ENCODE measurements at places on chromosomes 13 and 19.

- no peak for DNase-seq
These were observed 28.4 kb upstream of the GPR183 start for GRCh38 chr13:99335603-99336002.

DNA sequence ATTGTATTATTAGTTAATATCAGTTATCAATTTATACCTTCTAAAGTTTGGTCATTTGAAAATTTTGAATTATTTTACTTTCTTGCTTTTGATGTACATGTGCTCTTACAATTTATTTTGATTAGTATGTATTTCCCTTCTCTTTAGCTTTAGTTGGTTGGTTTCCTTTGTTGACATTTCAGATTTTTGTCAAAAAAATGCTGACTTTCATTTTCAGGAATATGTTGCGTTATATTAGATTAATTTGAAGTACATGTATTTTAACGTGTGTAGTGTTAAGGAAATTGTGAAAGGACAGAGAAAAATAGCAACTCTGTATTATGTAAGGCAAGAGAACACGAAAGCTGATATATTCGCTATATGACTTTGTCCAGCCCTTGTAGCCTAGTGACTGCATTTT, 342.9 kb upstream of the SLITRK6 start:
- DNase-seq = no peak

- peak; percentile 93 for DNase-seq
These were observed at the start of gene ZFP36 for GRCh38 chr19:39406656-39407409. Gene ZFP36 (plus strand): TSS chr19:39406847. CDS start chr19:39406905, 58 bp downstream.

DNA sequence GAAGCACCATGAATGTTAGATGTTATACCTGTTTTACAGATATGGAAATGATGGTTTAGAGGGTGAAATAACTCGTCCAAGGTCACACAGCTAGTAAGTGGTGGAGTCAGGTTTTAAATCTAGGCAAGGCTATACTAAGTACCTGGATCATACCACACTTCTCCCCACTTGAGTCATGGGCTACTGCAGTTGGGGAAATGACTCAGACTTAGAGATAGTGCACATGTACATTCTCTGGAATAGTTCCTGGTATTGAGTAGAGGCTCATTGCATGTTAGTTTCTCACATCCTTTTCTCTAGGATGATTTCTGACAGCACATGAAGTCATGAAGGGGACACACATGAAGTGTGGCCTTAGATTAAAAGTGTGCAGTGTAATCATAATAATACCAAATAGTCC, 76.2 kb upstream of the TNFSF11 start:
- DNase-seq = peak; percentile 89

- no peak for DNase-seq
These were observed 13.5 kb upstream of the SPATA13 start for GRCh38 chr13:24146961-24147569.

- no peak for DNase-seq
These were observed 14.0 kb downstream of the ELL start for GRCh38 chr19:18507727-18508440.

DNA sequence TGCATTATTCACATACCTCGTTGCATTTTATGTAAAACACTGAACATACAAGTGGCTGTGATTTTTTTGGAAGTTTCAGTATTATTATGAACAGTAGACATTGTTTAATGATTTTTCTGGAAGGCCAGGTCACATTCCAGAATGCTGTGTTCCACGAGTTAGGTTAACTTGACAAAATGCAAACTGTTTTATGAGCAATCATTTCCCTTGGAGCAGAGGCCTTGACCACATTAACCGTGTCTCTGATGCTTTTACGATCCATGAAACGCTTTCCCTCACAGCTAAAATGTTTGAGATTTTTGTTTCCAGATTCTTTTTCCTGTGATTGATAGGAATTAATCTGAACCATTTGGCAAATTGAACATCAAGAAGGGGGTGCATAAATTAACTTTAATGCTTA, 57.8 kb downstream of the MBNL2 start:
- DNase-seq = no peak

- DNase-seq = no peak
These were observed 2.3 kb downstream of the IER2 start for GRCh38 chr19:13152356-13152973.

GRCh38 chr13:67549331-67549730, 319.2 kb upstream of the PCDH9 start:
- no peak for DNase-seq

DNA sequence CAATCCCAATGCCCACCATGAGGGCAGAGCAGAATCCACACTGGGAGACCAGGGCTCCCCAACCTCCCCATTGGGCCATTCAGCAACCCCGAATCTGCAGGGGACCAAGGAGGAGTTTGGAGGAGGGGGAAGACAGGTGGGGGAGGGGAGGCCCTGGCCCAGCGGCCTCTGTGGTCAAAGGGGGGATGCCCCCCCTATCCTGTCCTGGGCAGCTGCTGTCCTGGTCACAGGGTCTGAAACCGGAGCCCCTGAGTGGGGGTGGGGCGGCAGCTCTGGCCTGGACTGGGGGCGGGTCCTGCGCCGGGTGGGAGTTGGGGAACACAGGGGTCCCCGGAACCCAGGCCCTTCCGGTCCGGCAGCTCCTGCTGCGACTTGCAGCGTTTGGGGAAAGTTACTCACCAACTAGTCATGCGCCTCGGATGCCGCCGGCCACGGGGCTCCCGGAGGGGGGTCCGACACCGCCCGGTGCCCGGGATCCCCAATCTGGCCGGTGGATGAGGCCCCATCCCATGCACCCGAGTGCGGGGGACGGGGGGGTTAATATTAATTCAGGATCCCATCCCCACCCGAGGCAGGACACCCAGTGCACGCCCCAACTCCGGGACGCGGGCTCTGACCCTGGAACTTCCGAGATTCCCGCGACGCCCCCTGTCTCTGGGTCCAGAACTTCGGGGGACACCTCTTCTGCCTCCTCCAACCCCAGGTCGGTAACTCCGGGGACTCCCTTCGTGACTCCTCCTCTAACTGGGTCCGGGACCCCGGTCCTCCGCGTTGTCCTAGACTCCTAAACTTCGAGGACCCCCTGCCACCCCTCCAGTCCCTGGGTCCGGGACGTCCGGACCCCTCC, 872 bp downstream of the HOMER3 start:
- no peak for DNase-seq

DNA sequence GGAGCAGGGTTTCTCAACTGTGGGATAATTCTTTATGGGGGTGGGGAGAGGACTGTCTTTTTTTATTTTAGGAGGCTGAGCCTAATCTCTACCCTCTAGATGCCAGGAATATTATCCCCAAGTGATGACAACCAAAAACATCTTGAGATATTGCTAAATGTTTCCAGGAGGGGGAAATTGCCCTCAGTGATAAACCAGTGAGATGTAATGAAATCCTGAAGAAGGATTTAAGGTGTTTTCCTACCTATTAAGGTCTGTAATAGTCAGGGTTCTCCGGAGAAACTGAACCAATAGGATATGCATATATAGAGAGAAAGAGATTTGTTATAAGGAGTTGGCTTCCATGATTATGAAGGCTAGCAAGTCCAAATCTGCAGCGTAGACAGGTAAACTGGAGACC, 208.3 kb upstream of the MIR17HG start:
- DNase-seq = no peak

GRCh38 chr19:45939792-45940514, 25.4 kb upstream of the NANOS2 start:
- no peak for DNase-seq

GRCh38 chr19:36605877-36606478, 865 bp downstream of the ZNF382 start:
- no peak for DNase-seq

DNA sequence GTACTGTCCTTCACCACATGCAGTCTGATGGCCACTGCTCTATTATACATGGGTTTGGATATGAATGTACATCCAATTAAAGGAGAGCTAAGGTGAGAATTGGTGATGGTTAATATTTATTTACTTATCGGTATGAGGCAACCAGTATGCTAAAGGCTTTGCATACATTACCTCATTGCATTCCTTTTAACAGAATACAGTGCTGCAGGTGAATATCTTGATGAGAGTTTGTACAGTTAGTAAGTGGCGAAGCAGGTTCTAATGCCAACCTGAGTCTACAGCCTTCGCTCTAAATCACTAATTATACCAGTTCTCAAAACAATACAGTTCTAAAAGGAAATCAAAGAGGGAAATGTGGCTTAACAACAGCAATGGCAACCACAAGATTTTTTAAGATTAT, 284.1 kb downstream of the ITGBL1 start:
- no peak for DNase-seq

DNA sequence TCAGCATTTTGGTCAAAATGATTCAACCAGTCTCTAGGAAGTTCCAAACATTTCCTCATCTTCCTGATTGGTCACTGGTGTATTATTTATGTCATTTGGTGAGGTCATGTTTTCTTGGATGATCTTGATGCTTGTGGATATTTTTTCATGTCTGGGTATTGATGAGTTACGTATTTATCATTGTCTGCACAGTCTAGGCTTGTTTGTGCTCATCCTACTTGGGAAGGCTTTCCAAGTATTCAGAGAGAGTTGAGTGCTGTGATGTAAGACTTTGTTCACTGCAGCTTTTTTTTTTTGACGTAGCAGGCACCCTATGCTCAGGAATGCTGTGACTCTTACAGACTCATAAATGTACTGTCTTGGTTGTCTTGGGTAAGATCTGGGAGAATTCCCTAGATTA, 509.5 kb downstream of the SLITRK1 start:
- no peak for DNase-seq

DNA sequence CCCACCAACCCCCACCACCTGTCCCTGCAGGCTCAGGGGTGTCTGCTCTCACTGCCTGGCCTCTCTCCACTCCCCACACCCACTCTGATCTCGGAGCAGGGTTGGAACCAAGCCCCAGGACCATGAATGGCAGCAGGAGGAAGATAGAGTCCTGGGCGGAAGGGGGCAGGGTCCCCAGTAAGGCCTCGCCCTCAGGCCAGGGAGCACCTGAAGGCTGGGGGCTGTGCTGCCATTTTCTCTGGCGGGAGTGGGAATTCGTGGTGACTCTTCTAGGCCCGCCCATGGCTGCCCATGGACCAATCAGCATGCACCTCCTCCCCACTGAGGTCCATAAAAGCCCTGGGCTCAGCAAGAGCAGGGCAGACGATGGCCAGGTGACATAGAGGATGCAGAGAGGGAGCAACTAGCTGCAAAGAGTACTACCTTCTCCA, 25.0 kb downstream of the KBTBD6 start:
- DNase-seq = no peak

DNA sequence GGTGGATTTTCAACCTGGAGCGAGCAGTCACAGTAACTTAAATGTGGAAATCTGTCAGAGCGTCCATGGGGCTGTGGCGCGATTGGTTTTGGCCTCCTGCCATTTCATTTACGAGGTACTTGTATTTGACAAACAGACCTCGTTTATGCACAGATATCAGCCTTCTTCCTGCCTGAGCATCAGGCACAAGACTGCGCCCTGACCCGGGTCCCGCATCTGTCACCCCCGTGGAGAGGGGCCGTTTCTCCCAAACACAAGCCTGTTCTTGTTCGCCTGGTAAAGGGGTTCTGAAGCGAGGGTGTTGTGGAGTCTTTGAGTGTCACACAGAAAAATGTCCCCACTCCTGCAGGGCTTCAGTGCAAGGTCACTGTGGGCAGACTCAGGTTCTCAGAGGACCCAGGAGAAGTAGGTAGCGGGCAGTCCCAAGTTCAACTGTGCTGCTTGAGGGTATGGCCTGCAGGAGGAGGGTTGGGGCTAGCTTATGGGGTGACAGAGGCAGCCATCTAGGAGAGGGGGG, 202.3 kb downstream of the URI1 start:
- DNase-seq = no peak

- no peak for DNase-seq
These were observed 57.2 kb upstream of the ZNRF4 start for GRCh38 chr19:5397804-5398692.

- DNase-seq = no peak
These were observed 7.9 kb upstream of the RASA3 start for GRCh38 chr13:114140131-114140905.

DNA sequence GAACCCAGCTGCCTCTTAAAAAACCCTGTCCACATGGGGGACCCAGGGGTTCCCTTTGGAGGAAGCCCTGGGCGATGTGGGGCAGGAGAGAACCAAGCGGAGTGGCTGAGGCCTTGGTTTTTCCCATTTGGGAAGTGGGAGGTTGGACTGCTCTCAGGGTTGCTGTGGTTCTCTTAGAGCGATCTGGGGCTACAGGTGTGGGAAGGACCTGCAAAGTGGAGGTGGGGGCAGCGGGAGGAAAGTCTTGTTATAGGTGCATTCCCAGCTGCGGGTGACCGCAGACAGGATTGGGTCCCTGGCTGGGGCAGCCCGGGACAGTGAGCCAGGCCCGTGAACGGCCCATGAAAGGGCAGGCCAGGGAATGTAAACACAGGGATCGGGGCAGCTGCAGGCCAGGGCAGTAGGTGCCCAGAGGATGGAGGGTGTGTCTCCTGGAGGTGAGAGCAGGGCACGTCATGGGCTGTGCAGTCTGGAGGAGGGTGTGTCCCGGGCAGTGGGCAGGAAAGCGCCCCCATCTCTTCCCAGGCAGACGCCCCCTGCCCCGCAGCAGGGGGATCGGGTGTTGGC, 814 bp downstream of the SLC25A23 start:
- no peak for DNase-seq

GRCh38 chr13:80086304-80086721, 254.6 kb downstream of the SPRY2 start:
- DNase-seq = no peak

GRCh38 chr13:113926951-113927660, 46.8 kb downstream of the C13orf46 start:
- DNase-seq = no peak

GRCh38 chr13:97212601-97213040, 9.5 kb upstream of the MBNL2 start:
- DNase-seq = peak; percentile 36

- no peak for DNase-seq
These were observed 469 bp downstream of the ABHD17A start for GRCh38 chr19:1884719-1885334.

GRCh38 chr13:45949161-45949560, 97.6 kb upstream of the SIAH3 start:
- no peak for DNase-seq

- peak; percentile 93 for DNase-seq
These were observed 8.1 kb upstream of the ZNF784 start for GRCh38 chr19:55632463-55632834.

DNA sequence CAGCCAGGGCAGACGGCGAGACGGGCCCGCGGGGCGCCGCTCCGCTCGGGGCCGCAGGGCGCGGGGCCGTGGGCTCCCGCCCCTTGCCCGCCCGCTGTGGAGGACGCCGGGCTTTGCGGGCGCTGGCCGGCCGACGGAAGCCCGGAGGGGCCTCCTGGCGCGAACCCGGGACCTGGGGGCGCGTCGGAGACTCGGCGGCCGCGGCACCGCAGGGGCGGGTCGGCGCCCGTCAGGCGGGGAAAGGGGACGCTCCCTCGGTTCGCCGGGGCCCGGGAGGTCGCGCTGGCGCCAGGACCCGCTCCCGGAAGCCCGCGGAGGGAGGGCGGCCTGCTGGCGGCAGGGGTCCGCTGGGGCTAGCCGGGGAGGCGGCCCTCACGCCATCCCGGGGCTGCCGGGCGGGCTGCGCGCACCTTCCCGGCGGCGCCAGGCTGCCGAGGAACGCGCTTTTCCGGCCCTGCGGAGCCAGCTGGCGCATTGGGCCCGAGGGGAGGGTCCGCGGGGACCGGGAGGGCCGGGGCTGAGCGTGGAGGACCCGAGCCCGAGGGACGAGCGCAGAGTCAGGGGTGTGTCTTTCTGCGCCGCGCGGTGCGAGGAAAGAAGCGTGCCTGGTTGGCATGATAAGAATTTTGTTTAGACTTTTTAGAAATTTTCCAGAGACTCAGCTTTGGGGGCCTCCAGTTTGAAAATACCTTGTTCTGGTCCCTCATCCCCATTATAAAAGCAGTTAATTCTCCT, 511 bp downstream of the GARRE1 start:
- DNase-seq = peak; percentile 36
